KBM-7 (cell line): ENCODE measurements at places on chromosomes 12 and 14.

GRCh38 chr12:54526812-54527630, 22.4 kb upstream of the PDE1B start:
- DNase-seq: peak; percentile 73

- DNase-seq: no peak
Measured at GRCh38 chr14:105128059-105128458, 40.5 kb downstream of the JAG2 start.

DNA sequence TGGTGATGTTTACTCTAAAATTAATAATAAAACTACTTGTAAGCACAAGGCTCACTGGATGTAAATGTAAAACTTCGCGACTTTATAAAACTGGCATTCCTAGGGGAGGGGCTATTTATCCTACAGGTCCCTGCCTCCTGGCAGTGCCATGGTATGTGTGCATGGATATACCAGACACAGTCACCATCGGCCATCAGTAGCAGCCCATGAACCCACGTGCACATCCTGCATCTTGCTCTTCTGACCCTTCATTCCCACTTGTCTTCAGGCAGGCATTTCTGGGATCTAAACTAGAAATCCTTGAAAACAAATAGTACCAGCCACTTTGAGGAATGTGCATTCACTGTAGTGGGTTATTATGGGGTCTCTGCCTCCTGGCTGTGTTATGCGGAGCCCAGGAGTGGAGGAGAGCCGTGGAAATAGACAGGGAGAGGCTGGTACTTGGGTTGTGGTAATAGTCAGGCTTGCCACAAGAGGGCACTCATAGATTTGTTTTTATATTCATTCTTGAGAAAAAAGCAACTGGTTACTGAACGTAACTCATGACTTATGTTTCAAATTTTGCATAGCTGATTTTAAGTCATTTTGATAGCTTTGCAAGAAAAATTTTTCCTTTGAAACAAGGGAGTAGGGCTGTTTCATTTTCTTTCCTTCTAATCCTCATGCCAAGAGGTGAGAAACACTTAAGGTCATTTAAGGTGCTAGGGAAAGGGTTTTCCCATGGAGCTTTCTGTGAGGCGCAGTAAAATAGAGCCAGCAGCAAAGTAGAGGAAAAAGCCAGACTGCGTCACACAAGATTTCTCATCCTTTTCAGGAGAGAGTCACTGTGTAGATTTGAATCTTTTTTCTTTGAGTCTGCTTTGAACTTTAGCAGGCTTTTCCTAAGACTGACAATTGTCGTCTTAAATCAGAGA, 17.4 kb upstream of the GALNT16 start:
- peak; percentile 77 for DNase-seq

- DNase-seq: no peak
Measured at GRCh38 chr12:111034083-111034885, 113.9 kb upstream of the MYL2 start.

DNA sequence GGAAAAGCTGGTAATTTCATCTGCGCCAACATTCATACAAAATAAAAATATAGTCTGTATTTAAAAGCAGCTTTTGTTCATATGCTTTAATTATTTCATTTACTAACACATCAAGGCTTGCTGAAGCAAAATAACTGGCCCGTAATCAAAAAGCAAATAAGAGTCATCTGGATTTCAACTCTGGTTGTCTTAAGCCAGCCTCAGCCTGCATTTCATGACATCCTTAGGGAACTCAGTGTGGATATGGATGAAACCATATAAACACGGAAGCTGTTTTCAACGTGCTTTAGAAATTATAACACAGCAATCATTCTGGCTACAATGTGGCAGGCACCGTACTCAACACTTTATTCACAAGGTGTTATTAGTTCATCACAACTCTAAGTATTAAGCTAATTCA, 852 bp downstream of the COX16 start:
- DNase-seq: no peak

- no peak for DNase-seq
Measured at GRCh38 chr14:65832431-65833266, 420.1 kb downstream of the FUT8 start.

DNA sequence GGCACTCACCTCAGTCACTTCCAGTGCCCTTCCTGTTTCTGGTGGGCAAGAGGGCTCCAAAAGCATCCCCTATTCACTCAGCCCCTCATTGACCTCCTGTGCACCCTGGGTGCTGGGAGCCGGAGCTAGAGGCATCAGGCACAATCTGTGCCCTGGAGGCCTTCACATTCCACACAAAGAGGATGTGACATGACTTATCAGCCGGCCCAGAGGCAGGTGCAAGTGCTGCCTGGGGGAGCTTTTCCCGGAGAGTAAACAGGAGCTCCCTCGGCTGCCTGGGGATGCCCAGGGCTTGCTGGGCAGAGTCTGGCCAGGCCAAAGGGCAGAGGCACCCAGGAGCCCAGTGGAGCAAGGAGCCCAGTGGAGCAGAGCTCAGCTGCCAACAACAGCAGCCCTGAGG, 64.5 kb downstream of the BCL11B start:
- DNase-seq: no peak

DNA sequence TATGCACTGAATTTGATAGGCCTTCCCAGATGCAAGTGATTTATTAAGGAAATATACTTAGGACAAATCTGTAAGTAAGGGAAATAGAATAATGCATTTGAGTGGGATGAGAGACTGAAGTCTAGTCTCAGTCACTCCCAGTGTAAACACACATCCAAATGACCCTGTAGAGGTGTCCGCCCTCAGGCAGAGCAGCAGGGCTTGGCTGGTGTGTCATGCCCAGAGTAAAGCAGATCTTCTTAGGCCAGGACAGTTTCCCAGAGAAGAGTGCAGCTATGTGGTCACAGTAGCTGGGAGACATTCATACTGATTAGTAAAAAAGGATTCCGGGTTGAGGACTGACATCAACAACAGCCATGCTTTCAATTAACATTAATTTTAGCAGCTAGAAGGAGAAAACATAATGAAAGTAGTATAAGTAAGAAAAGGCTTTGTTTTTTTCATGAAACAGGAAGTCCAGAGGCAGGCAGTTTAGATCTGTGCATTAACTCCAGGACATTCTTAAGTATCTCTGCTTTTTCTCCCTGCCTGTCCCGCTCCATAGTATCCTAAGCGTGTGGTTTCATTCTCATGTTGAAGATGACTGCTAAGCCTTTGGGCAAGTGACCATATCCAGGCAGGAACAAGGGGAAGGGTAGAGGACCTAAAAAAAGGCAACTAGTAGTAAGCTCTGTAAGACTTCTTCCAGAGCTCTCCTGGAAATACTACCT, 35.7 kb downstream of the CNTN1 start:
- DNase-seq: no peak

DNA sequence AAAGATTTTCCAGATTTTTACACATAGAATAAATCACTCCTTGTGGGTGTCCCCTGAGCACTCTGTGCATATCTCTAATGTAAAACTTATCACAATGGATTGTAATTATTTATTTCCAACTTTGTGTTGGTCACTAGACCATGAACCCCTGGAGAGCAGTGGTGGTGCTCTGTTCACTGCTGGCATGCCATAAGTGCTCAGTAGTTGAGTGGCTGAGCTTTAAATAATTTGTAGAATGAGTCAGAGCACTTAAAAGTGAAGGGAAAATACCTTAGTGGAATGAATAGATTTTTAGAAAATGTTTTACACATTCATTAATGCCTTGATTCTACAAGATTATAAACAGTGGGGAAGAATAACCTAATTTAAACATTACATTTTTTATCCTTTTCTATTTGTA, 6.3 kb downstream of the MGAT4C start:
- DNase-seq: no peak

DNA sequence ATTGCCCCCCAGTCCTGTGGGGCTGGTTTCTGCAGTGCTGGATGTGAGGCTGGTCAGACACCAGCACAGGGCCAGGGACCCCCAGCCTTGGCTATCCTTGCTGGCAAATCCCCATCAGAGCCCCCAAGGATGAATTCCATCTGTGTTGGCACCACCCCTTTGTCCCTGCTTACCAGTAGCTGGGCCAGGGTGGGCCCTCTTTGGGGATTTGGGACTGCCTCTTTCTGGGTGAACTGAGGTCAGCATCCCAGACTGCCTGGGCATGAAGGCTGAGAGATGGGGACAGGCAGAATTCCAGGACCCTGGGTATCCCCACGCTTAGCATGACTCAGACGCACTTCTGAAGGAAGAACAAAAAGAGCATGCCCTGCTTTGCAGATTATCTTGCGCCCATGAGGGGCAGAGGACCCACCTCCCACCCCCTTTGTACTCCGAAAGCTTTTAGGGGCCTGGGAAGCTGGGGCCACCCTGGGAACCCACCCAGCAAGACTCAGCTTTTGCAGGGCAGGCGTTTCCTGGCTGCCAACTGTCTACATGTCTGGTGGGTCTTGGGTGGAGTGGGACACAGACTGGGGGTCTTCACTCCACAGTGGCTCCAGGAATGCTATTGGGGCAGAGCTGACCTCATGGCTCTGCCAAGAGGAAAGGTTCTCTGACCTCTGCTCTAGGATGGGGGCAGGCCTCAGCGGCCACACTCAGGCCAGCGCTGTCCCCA, 26.8 kb downstream of the RFLNA start:
- DNase-seq: no peak

DNA sequence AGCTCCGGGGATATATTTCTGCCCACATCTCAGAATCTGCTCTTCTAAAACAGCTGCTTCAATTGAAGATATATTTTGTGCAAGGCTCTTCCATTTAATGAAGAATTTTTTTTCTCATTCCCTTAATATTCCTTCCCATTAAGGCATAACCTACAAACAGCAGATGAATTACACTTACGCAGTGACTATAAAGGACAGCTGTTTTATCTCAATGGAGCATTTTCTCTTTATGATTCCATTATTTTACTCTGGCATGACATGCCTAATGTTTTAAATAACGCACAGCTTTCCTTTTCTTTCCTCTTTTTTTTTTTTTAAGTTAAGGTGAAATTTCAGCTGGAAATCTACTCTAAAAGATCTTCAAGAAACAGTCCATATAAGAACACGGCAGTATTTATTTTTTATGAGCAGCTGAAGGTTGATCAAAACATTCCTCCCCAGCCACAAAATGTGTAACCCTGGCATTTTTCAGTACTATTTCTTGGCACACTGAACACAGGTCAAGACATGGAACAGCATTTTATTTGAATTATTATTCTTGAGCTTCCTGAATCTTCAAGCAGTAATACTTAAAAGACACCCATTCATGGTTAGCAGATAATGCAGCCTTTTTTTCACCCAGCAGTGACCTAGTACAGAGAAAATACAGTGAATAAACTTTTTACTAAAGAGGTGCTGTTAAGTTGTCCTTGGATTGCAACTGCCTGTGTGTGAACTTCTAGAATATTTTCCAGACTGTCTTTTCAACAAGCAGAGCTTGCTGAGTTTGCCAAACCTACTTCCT, 118.1 kb upstream of the FOXN3 start:
- DNase-seq: no peak

- DNase-seq: no peak
Measured at GRCh38 chr12:1053690-1054089, 62.7 kb downstream of the ERC1 start.

GRCh38 chr14:95683793-95684192, 2.4 kb upstream of the TCL1B start:
- peak; percentile 37 for DNase-seq

- peak; percentile 61 for DNase-seq
Measured at GRCh38 chr14:73295198-73295796, 58.0 kb downstream of the PAPLN start.

- no peak for DNase-seq
Measured at GRCh38 chr14:69501423-69501838, 16.9 kb downstream of the PLEKHD1 start.

DNA sequence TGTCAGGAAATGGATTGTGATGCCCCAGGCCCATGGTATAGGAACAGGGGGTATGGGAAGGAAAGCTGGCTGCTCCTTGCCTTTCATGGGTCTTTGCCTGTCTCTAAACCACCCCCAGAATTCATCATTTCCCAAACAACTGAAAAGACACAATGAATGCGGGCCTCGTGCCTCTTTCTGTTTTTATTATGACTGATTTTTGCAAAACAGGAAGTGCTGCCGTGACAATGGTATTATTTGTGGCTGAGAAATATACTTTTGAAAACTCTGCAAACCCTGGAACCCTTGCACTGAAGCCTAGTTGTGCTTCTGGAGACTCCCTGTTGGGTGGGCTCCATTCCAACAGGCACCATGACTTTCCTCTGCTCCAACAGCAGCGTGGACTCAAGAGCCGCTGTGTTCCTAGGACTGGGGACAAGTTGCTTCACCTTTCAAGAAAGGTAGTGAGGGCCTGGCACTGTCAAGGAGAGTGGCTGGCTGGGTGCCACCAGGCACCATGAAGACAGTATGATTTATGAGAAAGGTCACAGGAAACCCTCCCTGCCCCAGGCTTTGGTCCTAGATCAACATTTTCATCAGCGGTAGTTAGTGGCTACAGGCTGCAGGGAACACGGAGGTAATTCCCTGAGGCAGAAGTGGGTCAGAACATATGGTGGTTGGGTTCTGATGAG, 4.8 kb upstream of the DGLUCY start:
- peak; percentile 88 for DNase-seq

GRCh38 chr14:54435500-54435981, 5.6 kb downstream of the CNIH1 start:
- DNase-seq: no peak

- DNase-seq: no peak
Measured at GRCh38 chr12:52735816-52736632, 32.7 kb upstream of the KRT77 start.

- DNase-seq: no peak
Measured at GRCh38 chr12:88067301-88067700, 38.1 kb upstream of the C12orf50 start.

DNA sequence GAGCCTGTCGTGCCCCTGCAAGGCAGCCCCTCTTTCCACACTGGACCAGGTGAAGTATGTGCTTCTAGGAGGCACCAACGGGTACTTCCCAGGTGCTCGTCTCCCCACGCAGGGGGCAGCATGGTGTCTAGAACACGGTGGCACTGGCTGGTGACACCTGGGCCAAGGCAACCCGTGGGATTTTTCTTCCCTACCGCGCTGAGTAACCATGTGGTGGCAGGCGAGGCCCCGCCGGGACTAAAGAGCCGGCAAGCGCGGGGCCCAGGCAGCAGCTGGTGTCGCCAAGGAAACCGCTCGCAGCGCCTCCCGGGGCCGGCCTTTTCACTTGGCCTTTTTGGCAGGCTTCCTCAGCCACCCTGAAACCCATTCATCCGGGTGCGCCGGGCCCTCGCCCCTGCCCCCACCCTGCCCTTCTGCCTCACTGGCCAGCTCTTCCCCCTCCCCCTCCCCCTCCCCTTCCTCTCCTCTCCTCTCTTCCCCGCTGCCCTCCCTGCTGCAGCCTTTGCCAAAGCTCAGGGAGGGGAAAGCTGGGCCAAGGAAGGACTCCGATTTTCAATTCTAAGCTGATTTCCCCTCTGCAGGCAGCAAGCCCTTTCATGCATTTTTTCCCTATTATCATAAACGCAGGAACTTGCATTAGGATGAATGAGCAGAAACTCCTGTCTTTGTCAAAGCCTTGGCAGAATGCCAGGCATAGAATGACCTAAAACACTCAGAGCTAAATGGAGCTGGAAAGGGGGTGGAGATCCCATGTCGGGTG, 81.2 kb downstream of the IRF2BPL start:
- peak; percentile 75 for DNase-seq

- no peak for DNase-seq
Measured at GRCh38 chr14:34930591-34931091, 52.2 kb upstream of the SRP54 start.

- no peak for DNase-seq
Measured at GRCh38 chr12:50185970-50186663, 18.9 kb upstream of the CERS5 start.

DNA sequence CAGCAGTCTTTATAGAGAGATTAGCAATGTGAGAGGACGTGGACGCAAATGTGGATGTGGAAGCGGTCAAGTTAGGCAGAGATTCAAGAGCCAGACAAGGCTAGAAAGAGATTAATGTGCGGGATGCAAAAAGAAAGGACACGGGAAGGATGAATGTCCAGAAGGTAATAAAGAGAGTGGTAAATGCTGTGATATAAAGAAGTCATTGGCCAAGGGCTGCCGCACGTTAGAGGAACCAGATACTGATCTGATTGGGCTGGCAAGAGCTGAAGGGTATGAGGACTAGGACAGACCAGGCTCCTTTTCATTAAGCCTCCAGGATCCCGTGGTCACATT, 59.5 kb downstream of the DHRS2 start:
- DNase-seq: no peak
